Muscle of back (tissue), 13 donors: ENCODE measurements at places on chromosomes 4 and X. TPM values are rescaled to one million over a fixed set of nuclear protein-coding genes. Genes with fewer than 3 reads are reported as not detected.

- peak; percentile 37 for DNase-seq
Observed at GRCh38 chr4:10239982-10240654, 123.5 kb upstream of the WDR1 start.

- DNase-seq, result no peak
Observed at GRCh38 chrX:147838465-147839131, 73.1 kb upstream of the FMR1 start.

GRCh38 chr4:35252071-35252470 is 992.2 kb downstream of the ARAP2 start:
- no peak for DNase-seq

- DNase-seq, result no peak
Observed at GRCh38 chr4:150411520-150411919, 170.4 kb upstream of the MAB21L2 start.

DNA sequence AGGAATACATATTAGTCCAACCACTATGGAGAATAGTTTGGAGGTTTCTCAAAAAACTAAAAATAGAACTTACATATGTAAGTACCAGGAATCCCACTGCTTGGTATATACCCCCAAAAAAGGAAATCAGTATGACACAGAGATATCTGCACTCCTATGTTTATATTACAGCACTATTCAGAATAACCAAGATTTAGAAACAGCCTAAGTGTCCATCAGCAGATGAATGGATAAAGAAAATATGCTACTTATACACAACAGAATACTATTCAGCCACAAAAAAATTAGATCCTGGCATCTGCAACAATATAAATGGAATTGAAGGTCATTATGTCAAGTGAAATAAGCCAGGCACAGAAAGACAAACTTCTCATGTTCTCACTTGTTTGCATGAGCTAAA is 27.5 kb upstream of the ABCG2 start:
- no peak for DNase-seq

GRCh38 chrX:42098900-42099299 is 175.5 kb upstream of the CASK start:
- no peak for DNase-seq

DNA sequence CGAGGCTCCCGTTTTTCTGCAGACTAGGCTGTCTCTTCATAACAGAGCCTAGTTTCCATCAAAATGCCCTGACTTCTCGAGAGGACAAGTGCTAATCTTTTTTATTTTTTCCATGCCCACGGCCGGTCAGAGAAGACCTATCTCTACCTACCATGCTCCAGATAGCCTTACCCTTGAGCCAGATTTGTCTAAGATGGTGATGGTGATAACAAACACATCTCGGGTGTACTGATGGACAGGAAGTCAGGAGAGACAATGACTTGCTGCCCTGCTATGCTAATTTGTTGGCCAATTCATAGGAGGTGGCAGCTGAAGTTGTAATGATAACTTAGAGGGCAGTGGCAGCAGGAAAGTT is 42.2 kb upstream of the NKRF start:
- no peak for DNase-seq

DNA sequence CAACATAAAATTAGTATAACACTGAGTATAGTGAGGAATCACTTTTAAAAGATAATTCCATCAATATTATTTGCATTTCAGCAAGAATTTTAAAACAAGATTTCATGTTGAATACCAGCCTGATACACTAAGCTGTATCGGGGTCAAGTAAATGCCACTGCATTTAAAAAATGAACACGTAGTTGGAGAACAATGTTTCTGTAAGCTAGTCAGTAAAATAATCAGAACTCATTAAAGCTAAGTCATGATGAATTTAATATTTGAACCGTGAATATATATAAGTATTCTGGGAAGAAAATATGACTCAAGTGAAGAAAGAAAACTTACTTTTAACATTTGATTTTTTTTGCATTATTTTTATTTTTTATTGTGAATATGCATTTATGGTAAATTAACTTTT is 611.0 kb upstream of the PABPC4L start:
- DNase-seq, result no peak

DNA sequence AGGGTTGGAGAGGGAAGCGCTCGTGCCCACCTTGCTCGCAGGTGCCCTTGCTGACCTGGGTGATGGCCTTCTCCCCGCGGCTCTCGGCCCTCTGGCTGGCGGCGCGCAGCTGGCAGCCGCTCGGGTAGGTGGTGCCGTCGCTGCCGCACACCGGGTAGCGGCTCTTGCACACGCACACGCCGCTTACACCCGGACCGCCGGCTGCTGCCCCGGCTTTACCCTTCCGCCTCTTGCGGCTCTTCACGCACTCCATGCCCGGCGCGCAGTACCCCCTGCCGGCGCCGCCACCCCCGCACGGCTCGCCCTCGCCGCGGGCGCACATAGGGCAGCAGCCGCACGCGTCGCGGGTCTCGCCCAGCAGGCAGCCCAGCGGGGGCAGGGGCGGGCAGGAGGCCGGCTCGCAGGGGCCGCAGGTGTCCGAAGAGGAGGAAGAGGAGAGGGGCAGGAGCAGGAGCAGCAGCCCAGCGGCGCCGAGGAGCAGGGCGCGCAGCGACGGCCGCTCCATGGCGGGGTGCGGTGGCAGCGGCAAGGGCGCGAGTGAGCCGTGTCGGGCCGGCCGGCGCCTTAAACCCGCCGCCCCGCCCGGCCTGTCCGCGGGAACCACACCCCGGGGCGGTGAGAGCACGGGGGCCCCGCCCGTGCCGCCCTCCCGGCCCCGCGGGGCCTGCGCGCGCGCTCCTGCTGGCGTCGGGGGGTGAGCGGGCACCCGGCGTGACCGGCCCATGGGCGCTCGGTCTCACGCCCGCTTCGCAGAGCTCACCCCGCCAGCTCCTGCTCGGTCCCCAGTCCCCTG is at the start of gene IGFBP7:
IGFBP7 (minus strand) TSS at position 539 of the 793 bp plus-strand sequence; CDS start at position 505, 34 bp downstream.
- DNase-seq, result no peak

GRCh38 chrX:78555401-78555980 is 103.6 kb downstream of the RTL3 start:
- peak; percentile 12 for DNase-seq

DNA sequence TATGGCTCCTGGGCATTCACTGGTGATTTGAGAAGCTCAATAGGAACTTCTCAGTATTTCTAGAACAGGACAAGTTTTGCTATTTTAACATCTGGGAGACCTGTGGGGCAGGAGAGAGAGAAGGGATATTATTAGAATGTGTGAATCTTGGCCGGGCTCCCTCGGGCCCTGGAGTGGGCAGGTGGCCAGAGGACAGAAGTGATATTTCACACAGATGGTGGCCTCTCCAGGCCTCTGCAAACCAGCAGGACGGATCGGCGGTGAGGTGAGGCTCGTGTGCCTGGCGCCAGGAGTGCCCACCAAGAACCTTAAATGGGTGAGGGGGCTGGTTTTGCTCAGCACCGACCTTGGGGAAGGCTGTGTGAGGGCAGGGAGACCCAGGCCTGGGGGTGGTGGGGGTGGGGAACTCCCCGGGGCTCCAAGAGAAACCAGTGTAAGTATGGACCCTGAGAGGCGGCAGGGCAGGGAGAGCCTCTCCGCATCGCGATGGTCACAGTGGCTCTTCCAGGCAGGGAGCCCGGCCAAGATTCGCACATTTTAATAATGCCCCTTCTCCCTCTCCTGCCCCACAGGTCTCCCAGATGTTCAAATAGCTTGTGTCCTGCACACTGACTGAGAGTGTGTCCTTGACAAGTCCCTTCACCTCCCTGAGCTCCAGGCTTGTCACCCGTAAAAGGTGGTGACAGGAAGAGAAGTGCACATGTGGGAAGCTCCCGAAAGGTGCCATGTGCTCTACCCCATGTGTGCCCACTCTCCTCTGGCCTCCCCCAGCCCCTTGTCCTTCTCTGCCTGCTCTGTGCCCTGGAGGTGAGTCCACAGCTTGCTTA is 64.9 kb downstream of the SORCS2 start:
- DNase-seq, result peak; percentile 85

DNA sequence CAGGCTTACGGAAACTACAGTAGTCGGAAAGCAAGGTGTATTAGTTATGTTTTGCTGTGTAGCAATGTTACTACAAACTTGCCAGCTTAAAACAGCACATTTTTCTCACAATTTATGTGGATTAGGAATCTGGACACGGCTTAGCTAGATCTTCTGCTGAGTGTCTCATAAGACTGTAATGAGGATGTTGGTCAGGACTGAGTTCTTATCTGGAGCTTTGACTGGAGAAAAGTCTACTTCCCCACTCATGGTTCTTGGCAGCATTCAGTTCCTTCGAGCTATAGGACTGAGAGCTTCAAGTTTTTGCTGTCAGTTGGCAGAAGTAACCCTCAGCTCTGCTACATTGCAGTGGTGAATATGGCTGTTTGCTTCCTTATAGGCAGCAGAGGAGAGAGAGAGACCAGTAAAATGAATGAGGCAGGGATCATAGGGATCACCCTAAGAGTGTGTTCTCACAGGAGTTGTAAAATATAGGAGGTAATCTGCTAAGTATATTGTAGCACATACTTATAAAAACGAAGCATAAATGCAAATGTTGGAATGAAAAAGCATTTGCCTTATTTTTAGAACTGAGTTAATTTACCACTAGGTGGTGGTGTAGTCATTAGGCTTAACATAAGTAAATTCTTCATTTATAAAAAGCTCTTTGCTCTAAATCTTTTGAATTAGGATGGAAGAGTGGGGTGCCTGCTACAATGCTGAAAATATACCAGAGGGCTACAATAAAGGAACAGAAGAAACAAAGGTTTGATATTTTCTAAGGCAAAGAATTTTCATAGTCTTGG is 38.6 kb downstream of the ALG13 start:
- DNase-seq, result peak; percentile 16

- DNase-seq, result no peak
Observed at GRCh38 chr4:123055943-123056342, 133.5 kb upstream of the NUDT6 start.

DNA sequence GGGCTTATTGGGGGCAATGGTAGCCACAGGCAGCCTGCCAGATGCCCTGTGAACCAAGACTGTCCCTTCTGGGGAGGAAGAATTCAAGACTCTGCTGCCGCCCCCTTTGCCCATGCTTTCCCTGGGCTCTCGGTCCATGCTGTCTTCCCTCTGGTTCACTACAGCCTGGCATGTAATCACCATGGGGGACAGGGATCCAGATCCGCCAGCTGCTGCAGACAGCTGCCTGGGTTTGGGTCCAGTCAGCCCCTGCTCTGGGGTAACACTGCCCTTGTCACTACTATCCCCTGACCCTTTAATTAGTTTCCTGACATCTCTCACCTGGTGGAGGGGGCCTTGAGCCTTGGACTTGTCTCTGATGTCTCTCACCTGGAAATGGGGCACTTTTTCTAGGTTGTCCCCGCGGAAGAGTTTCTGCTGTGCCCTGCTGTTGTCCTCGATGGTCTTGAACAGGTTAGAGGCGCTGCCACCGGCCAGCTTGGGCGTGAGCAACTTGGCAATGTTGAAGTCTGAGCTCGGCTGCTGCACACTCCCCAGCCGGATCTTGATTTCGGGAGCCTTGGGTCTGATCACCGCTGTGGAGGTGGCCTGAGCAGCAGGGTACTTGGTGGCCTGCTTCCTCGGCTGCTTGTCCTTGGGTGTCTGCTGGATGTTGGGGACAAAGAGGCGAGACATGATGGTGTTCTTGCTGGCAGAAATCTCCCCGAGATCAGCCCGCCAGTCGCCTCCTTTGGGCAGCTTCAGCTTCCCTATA is 6.4 kb downstream of the C4orf54 start:
- DNase-seq, result peak; percentile 41

GRCh38 chr4:8557151-8558076 is 22.8 kb upstream of the GPR78 start:
- DNase-seq, result no peak

DNA sequence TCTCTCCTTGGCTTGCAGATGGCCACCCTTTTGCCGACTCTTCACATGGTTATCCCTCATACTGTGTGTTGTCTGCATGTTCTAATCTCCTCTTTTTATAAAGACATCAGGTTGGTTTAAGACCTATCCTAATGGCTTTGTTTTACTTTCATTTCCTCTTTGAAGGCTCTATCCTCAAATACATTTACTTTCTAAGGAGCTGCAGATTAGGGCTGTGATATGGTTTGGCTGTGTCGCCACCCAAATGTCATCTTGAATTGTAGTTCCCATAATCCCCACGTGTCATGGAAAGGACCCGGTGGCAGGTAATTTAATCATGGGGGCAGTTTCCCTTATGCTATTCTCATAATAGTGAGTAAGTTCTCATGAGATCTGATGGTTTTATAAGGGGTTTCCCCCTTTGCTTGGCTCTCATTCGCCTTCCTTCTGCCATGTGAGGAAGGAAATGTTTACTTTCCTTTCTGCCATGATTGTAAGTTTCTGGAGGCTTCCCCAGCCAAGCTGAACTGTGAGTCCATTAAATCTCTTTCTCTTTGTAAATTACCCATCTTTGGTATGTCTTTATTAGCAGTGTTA is 204.5 kb downstream of the RELL1 start:
- DNase-seq, result no peak

GRCh38 chrX:84469226-84469625 is 33.0 kb downstream of the HDX start:
- DNase-seq, result no peak

- DNase-seq, result no peak
Observed at GRCh38 chrX:95218976-95219375, 1465.7 kb upstream of the DIAPH2 start.

- DNase-seq, result no peak
Observed at GRCh38 chr4:61376301-61376700, 176.2 kb downstream of the ADGRL3 start.

- no peak for DNase-seq
Observed at GRCh38 chrX:14344172-14344940, 185.0 kb upstream of the GLRA2 start.

DNA sequence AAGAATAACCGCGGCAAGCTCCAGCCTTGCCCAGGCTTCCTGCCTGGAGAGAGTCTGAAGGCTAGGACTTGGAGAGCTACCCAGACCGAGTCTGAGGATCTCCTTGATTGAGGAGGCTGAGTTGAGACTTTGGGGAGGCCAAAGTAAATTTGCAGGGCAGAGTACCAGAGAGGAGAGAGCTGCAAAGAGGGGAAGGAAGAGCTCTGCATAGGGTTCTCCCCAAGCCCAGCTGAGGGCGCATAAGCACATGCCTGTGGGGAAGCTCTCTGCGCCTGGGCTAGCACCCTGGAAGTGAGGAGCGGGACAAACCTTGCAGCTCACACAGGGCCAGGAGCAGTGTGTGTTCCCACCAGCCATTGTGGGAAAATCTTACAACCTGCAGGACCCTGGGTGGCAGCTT is 56.1 kb downstream of the FAM193A start:
- no peak for DNase-seq

GRCh38 chr4:10057023-10057395 is 35.7 kb upstream of the SLC2A9 start:
- no peak for DNase-seq

GRCh38 chr4:172881645-172882044 is 287.0 kb upstream of the GALNT7 start:
- no peak for DNase-seq

- DNase-seq, result no peak
Observed at GRCh38 chr4:173411106-173411693, 12.3 kb upstream of the SCRG1 start.

SORCS2 gene
- polyA plus RNA-seq, result 11.7 TPM

GPC4 gene
- 88.0 TPM for polyA plus RNA-seq

PCDH18 gene
- polyA plus RNA-seq, result 57.2 TPM

VCX gene
- 0.83 TPM for polyA plus RNA-seq

CT45A2 gene
- polyA plus RNA-seq, result not detected

PROM1 gene
- 28.7 TPM for polyA plus RNA-seq

SMPX gene
- 179 TPM for polyA plus RNA-seq

HMGB3 gene
- polyA plus RNA-seq, result 53.9 TPM

TMEM31 gene
- 0.43 TPM for polyA plus RNA-seq

IDH3G gene
- 41.2 TPM for polyA plus RNA-seq

DDX60 gene
- polyA plus RNA-seq, result 6.9 TPM
